ENCODE measurements at places on chromosomes 1 and 21. TPM values are rescaled to one million over a fixed set of nuclear protein-coding genes. Genes with fewer than 3 reads are reported as not detected.

- no peak for DNase-seq
Measured at GRCh38 chr21:21632926-21633325, 634.7 kb downstream of the NCAM2 start.

The ST6GALNAC5 gene
- 0.46 TPM for total RNA-seq

The MTMR11 gene
- total RNA-seq = 2.0 TPM

- no peak for DNase-seq
Measured at GRCh38 chr1:25702101-25702775, 85.6 kb downstream of the MAN1C1 start.

- DNase-seq = no peak
Measured at GRCh38 chr1:59094001-59094400, 202.9 kb upstream of the FGGY start.

The PTGS2 gene
- total RNA-seq = 1.0 TPM

DNA sequence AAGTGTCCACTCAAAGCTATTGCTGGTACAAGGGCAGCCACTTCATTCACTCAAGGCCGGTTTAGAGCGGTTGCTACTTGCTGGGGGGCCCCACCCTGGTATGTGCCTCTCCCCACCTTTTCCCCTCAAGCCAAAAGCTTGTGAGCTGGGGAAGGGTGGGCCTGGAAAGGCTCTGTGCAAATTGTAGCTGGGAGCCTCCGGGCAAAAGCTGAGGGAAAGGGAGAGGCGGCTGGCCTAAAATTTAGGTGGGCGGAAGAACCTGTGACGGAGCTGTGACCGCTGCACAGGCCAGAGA is 306 bp upstream of the SH3D21 start:
- DNase-seq = no peak

The FAM163A gene
- 0.22 TPM for total RNA-seq

DNA sequence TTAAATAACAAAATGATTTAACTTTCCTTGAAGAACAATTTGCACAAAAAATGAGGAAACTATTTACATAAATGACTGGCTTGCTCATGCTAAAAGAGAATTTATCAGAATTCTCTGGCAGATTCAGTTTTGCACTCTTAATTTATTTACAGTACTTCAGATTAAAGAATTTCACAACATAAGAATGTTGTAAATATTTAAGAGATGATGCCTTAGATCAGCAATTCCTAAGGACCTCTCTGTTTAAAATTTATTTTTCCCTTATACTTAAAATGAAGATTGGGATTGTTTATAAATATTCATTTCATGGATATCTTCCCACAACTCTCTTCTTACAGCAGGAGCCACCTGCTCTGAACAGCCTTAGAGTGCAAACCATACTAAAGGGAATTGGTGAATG is 120.8 kb downstream of the OLFM3 start:
- no peak for DNase-seq

- no peak for DNase-seq
Measured at GRCh38 chr1:156481527-156481926, 19.0 kb downstream of the MEF2D start.

DNA sequence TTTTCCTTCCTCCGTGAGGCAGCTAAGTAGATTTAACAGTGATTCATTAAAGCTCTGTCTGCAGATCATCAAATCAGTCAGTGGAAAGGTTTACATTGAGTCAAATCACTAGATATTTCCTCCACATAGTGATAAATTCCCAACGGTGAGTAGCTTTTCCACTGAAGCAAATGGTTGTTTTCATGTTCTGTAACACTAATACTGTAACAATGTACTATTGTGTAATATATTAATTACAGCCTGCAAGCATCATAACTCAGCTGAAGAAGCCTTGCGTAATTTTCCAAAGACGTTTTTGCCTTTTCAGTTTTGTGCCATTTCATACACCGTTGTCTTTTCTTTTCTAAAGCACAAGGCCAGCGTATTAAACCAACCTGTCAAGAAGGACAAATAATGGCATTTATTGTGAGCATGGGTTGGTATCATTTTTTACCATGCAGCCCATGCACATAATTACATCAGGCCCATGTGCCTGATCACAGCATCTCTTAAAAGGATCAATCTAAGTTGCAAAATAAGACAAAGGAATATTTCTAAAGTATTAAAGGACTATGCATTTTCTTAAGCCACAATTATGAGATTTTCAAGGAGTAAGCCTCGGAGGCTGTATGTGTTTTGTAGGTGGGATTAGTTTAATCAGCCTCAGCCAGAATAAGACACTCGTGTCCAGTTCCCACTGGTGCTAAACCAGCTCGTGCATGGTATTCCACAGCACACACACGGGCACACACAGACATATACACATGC is 16.7 kb upstream of the PDE9A start:
- no peak for DNase-seq

- peak; percentile 4 for DNase-seq
Measured at GRCh38 chr1:12158357-12159092, 8.3 kb upstream of the TNFRSF1B start.

GRCh38 chr1:10380594-10381275 is 18.1 kb upstream of the PGD start:
- no peak for DNase-seq

The KRTAP12-4 gene
- not detected for total RNA-seq

The AVPR1B gene
- total RNA-seq = not detected

GRCh38 chr1:213183036-213183672 is 132.1 kb downstream of the RPS6KC1 start:
- DNase-seq = no peak

The COL16A1 gene
- 10.9 TPM for total RNA-seq

The MROH7 gene
- 4.5 TPM for total RNA-seq

GRCh38 chr1:40980453-40981121 is 1.1 kb downstream of the CTPS1 start:
- peak; percentile 44 for DNase-seq

The RASSF5 gene
- 3.9 TPM for total RNA-seq

GRCh38 chr1:42779725-42780124 is 5.1 kb upstream of the TMEM269 start:
- DNase-seq = no peak

The CD1D gene
- 1.2 TPM for total RNA-seq

DNA sequence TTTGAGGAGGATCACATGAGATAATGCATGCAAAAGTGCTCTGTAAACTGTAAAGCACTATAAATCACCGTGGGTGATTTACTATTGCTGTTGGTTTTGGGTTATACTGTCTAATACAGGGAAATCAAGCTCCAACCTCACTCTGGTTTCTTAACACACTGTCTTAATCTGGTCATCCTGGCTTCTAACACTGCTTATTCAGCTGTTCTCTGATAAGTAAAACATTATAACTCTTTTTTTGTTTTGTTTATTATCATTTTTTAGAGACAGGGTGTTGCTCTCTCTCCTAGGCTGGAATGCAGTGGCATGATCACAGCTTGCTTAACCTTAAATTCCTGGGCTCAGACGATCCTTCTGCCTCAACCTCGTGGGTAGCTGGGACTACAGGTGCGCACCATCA is 21.9 kb upstream of the LSM10 start:
- DNase-seq = no peak

DNA sequence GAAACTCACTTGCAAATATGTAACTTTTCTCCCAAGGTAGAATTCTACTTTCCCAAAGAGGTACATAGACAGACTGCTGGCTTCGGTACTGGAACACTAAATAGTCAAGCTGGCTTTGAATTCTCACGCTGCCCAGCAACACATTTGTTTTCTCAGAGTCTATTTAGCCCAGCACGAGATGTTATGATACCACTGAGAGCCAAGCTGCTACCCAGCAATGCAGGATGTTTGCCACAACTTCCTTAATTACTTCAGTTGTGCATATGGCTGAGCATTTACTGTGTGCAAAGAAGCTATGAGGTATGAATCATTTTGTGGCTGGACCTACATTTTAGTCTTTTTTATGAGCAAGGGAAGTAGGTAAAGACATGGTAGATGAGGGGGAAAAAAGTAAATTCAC is 793.2 kb downstream of the PLA2G4A start:
- no peak for DNase-seq

DNA sequence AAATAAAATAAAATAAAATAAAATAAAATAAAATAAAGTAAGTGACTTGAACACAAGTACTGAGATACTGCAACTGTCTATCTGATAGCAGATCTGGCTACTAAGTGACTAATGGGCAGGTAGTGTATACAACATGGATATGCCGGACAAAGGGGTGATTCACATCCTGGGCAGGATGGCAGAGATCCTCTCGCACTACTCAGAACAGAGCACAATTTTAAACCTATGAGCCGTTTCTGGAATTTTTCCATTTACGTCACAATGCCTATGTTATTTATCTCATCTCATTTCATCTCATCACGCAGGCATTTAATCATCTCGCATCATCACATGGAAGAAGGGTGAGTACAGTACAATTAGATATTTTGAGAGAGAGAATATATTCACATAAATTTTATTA is 233.3 kb upstream of the COA6 start:
- no peak for DNase-seq

DNA sequence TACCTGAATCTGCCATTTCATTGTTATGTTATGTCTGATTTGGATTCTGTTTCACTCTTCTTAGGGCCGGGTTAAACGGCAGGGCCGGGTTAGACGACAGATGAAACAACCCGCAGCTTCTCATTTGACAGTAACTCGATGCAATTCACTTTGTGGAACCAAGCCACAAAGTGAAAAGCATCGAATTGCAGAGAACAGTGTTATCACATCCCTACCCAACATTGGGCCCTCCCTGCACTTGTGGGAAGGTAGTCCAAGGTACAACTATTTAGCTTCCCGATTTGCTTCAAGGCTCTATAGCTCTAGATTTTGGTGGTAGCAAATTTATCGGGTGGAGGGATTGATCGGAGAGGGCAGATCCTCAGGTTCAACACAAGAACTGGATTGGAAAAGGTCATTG is 17.0 kb downstream of the SON start:
- no peak for DNase-seq

The FMOD gene
- 5.9 TPM for total RNA-seq

GRCh38 chr21:14691914-14692313 is 145.8 kb upstream of the SAMSN1 start:
- no peak for DNase-seq

DNA sequence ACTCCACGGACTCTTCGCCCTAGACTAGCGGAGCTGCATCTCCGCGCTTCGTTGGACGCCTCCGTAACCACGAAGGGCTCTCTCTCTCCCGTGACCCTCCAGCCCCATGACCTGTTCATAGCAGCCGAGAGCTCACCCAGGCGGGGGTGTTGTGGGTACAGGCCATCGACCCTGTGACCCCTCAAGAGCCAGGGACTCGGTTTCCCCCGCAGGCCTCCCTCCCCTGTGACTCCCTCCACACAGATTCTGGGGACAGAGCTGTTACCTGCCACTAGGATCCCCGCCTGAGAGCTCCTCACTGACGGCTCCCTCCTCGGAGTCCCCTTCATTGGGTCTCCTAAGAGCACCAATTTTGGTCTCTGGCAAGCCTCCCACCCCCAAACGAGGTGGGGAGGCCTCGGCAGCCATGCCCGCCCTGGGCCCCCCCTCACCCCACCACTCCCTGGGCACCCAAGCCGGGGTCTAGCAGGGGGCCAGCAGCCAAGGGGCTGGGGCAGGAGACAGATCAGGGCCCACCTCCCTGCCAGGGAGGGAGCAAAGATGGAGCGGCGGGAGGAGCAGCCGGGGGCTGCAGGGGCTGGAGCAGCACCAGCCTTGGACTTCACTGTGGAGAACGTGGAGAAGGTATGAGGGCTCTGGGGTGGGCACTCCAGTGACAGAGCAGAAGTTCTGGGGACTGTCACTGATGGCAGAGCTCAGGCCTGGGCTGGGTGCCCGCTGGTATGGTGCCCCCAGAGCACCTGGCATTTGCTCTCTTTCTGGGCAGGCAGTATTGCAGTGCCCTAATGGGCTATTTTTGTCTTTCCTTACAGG is 517 bp downstream of the IPO13 start:
- peak; percentile 71 for DNase-seq

- no peak for DNase-seq
Measured at GRCh38 chr1:41751804-41752513, 166.8 kb downstream of the HIVEP3 start.

DNA sequence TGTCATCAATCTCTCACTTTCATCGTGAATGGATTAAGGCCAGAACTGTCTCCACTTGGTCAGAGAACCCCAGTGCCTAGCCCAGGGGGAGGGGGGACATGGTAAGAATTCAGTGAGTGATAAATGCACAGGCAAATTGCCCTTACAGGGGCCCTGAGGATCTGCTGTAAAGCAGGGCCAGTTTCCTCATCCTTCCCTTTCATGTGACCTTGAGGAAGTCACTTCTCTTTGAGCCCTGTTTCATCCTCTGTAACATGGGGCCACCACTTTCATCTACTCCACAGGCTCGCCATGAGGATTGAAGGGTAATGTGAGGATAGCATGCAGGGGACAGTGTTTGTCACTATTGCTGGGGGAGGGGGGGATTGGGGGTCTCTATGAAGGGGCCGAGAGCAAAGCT is 28.1 kb upstream of the C1QA start:
- no peak for DNase-seq

- no peak for DNase-seq
Measured at GRCh38 chr1:238027366-238027765, 136.6 kb upstream of the ZP4 start.

The SNX7 gene
- 18.8 TPM for total RNA-seq

DNA sequence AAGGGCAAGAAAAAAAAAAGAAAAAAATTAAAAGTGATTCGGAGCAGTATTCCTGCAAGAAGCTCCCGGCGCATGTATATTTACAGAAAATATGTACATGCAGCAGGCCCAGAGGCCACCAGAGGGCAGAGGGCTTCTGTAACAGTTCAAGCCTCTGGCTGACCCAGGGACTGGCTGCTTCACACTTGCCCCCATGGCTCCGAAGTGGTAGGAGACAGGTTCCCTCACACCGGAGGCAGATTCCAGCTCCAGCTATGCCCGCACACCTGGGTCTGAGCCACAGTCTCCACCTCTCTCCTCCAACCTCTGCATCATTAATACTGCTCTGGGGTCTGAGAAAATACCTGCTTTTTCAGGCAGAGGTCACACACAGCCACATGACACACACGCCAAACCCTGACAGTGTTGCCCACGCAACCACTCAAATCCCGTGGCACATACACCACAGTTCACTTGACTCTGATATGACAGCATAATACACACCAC is 2.2 kb upstream of the ARHGAP30 start:
- peak; percentile 82 for DNase-seq

DNA sequence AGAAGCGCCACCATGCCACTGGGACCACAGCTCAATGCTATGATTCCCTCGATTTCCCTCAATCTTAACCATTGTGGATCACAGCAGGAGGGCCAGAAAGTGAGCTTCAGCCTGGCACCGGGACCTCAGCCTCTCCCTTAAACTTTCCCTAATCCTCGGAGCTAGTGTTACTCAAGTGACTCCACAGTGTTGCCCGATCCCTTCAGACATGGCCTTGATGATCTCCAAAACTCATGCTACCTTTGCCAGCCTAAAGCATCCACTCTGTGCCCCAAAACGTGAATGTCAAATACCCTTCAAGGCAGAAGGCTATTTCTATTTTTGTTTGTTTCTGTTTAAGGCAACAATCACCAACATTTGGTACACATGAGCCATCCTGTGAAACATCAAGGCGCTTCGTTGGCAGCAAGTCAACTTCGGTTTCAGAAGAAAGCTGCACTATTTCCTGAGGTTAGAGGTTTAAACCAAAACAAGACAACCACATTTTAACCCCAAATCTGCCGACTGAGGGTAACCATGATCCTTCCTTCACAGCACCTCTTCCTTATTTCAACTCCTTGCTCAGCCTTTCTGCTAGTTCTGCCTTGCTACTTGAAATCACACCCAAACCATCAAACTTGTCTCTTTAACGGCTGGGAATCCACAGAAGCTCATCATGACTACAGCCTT is 94.4 kb upstream of the KRTAP19-8 start:
- no peak for DNase-seq

GRCh38 chr1:14969006-14969405 is 184.5 kb upstream of the TMEM51 start:
- DNase-seq = no peak

Data from Right ventricle myocardium superior (tissue), 1 donor.